Brain (organoid and tissue), 16 donors: ENCODE measurements at places on chromosomes 16 and 17. TPM values are rescaled to one million over a fixed set of nuclear protein-coding genes. Genes with fewer than 3 reads are reported as not detected.

Gene CDC27
- 19.2 TPM for polyA plus RNA-seq

- no peak for DNase-seq
Observed at GRCh38 chr16:7335991-7336634, 3.5 kb downstream of the RBFOX1 start.

DNA sequence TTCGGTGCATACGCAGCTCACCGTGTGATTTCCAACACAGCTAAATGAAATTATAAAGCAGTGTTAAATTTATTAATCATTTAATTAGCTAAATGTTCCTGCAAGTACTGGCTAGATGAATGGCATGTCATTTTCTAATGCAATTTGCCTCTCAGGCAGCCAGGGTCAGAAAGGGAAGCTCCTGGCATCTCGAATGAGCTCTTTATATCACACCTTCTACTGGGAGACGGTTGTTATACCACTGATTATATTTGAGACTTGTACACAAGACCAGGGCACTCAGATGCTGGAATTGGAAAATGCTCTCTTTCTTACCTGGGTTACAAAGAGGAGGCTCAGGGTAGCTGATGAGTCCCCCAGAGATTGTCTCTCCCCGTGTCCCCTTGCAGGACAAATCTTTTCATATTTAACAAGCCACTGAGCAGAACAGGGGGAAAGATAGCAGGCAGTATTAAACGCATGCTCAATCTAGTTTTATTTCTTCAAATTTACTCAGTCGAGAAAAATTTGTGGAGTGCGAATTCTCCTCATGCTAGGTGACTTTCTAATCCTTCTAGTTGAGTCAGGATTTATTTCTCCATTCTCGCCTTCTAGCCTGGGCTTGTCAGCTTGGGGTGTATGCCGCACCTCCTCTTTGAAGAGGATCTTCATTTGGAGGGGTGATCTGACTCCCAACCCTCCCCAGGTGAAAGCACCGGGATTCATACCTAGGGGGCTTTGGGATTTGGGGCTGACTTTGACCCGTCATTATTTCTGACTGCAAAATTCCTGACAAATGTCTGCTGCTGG, 441.1 kb downstream of the MAF start:
- peak; percentile 27 for DNase-seq

Gene ITGAL
- polyA plus RNA-seq = 1.5 TPM

Gene MT1G
- polyA plus RNA-seq = 101 TPM

DNA sequence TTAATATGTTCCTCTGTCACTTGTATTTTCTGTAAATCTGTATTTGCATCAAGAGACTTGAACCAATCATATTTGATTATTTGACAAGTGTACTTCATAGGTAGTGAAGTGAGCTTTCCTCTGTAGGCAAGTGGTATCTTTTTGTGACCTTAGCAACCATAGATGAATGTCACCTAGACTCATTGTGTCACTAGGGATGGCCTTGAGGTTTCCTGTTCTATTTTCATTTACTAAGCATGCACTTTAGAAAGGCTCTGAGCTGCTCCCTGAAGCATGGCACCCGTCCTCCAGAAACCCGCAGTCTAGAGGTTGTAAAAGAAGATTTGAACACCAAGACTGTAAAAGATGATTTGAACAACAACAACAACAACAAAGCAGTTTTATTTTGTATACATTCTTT, 151.7 kb downstream of the PRKCB start:
- DNase-seq = no peak

DNA sequence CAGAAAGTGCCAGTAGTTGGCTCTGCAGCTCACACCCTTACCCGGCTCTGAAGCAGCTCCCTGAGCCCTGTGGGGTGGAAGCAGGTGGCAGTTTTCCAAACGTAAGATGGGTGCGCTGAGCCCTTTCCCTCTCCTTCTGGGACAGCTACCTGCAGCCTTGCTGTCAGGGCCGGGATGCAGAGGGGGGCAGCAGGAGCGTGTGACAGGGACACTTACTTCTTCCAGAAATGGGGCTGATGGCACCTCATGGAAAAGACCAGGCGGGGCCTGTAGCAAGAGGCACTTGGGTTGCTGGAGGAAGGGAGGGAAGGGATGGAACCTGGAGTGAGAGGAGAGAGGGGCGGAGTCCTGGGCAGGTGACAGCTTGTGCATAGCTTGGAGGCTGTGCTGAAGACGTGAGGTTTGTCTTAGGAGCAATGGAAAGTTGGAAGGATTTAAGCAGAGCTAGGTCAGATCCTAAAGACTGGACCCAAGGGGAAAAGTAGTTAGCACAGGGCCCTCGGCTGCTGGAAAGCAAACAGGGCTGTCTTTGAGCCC, 216.8 kb upstream of the RPL38 start:
- no peak for DNase-seq

- DNase-seq = no peak
Observed at GRCh38 chr17:40926341-40926740, 11.1 kb downstream of the KRT23 start.

GRCh38 chr17:62966426-62967204, 580 bp downstream of the TANC2 start:
- peak; percentile 68 for DNase-seq

Gene EPN2
- polyA plus RNA-seq = 68.5 TPM
